ENCODE measurements at places on chromosomes 2 and 18.

DNA sequence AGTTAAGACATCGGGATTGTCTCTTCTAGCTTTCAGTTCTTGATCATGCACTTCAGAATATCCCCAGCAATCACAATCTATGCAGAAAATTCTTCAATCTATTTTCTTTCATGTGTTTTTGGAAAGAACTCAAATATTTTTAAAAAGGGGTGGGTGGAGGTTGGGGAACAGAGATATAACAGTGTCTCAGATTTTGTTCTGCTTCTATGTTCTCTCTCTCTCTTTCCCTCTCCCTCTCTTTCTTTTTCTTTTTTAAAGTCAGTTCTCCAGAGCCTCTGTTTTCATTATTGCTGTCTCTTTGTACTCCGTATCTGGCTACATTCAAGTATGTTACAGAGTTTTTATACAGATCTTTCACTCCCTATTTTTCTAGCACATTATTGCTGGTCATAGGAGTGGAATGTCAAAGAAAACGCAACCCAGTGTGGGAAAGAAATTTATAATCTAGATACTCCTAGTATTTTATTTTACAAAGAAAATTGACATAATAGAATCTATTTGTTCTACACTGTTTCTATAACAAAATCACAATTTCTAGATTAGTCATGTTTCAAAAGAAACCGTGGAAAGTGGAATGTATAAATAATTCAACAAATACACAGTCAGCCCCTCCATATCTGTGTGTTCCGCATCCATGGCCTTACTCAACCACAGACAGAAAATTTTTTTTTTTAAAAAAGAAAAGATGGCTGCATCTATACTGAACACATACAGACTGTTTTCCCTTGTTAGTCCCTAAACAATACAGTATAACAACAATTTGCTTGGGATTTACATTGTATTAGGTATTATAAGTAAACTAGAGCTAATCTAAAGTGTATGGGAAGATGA is 11.2 kb upstream of the NEMP2 start:
- peak; percentile 48 for DNase-seq

- peak; percentile 33 for DNase-seq
Measured at GRCh38 chr2:221896505-221897151, 324.5 kb upstream of the EPHA4 start.

DNA sequence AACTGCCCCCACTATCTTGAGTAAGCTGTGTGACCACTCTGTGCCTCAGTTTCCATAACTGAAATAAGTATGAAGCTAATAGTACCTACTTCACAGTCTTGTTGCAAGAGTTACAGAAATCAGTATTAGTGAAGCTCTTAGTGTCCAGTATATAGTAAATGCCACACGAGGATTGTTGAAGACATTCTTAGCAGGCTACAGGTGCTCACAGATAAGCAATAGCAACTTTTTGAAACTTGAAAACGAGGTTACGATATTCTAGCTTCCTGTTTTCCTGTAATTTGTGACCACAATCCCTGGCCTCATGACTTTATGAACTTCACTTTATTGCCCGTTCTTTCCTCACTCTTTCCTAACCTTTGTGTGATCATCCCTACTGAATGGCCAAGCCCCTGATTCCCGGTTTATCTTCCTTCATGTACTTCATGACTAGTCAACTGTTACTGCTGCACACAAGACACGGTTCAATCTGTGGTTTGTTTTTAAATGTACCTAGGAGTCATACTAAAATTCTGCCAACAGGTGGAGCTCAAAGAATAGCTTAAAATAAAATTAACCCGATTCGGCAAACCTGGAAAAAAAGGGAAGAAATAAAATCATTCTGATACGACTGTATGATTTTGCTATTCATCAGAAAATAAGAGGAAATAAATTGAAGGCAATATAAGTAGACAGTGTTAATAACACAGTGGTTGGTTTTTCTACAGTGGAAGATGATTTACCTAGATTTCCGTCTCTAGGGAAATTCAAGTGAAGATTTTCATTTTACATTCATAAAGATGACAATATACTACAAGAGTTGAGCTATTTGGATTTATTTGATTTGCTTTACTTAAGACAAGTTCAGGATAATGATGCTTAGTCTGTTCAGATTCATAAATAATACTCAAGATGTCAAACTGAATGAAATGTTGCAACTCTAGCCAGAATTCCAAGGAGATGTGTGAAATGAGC is 38.1 kb upstream of the STAT1 start:
- peak; percentile 78 for DNase-seq

GRCh38 chr2:16890081-16890480 is 224.4 kb upstream of the CYRIA start:
- DNase-seq, result no peak

GRCh38 chr18:57649556-57650500 is 28.2 kb upstream of the NARS1 start:
- no peak for DNase-seq

DNA sequence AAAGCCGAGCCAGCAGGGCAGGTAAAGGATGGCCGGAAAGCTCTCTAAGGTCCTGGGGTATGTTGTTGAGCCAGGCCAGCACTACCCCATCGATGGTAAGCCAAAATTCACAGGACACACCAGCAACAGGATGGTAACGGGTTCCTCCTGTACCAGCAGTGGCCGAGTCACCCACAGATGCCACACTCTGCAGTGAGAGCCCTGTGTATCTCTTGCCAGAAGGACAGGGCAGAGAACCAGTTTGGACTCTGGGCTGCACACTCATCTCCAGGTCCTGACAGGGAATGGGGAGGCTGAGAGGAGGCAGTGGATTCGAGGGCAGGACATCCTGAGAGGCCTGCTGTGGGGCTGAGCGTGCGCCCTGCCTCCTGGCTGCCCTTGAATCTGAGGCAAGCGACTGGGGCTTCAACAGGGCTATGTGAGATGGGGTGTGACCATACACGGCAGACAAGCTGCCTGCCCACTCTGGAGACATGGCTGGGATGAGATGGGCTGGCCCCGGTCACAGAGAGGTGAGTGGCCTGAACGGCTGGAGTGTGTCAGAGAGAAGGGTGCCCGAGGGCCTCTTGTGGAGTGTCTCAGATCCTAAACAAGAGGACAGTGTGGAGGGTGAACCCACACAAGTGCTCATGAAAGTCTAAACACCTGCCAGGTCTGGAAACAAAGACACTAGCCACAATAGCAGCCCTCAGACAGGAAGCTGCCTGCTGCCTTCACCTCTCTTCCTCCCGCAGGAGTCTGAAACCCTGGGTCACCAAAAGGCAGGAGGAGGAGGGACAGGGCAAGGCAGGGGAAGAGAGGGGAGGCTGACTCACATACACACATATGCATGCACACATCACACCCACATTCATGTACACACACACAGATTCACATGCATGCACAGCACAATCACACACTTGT is 182.3 kb downstream of the LOXHD1 start:
- no peak for DNase-seq

DNA sequence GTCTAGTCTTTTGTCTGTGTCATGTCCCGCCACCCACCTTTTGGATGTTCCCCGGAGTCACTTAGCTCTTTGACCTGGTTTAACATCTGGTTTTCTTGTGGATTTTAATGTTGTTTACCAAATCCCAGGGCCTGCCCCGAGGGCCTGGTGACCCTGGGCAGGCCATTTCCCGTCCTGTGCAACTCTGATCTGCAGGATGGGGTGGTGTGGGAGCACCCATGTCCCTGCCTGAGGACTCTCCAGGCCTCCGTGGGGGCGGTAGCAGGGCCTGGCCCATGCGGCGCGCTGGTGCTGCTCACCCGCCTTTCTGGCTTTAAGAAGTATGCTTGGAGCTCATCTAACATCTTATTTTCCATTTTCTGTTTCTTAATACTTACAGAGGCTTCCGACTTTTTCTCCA is 10.7 kb downstream of the RAMP1 start:
- no peak for DNase-seq

DNA sequence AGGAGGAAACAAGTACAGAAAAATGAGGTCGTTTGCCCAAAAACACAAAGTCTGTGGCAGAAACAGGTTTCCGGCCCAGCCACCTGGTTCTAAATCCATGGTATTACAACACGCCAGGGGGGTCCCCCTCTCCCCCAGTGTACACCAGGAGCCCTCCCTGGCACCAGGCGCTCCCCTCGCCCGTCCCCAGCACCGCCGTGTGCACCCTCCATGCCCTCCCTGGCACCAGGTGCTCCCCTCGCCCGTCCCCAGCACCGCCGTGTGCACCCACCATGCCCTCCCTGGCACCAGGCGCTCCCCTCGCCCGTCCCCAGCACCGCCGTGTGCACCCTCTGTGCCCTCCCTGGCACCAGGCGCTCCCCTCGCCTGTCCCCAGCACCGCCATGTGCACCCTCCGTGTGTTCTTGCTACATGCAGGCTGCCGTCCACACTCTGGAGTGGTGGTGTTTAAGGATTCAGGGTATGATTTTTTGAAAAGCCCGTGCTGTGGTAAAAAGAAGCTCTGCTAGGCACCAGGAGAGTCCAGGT is 59.8 kb upstream of the NFATC1 start:
- DNase-seq, result no peak

DNA sequence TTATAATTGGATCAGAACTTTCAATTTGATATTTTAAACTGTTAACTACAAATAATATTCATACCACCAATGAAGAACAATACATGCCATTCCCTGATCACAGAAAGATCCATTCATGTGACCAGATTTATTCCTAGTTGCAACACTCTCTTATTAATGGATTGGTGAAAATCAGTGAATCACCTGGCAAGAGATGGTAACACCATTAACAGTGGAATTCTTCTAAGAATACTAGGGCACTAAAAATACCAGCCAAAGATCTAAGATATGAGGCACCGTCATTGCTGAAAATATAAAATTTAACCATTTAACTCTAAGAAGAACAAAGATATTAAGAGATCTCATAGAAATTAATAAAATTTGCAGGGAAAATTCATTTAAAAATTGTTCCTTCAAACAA is 58.1 kb downstream of the MAP4K3 start:
- no peak for DNase-seq

- no peak for DNase-seq
Measured at GRCh38 chr2:47868611-47869352, 37.5 kb downstream of the FBXO11 start.

DNA sequence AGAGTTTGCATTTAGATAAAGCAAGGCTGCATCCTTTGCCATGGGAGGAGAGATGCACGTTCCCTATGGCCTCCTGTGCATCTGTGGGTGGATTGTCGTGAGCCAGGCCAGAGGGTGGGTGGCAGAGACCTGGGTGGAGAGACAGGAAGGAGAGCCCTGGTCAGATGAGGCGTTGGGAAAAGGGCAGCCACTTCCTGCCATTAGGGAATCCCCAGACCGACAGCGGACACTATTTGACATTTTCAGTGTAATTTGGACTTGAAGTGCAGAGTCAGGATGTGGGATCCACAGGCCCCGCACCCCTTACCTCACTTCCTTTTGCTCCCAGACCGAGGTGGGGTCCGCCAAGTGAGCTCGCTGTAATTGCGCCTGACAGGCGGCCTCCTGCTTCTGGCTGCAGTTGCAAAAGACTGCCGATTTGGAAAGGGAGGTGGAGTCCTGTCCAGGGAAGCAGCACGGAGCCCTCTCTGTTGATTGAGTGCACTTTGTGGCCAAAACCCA is 150.0 kb downstream of the DYSF start:
- DNase-seq, result no peak

DNA sequence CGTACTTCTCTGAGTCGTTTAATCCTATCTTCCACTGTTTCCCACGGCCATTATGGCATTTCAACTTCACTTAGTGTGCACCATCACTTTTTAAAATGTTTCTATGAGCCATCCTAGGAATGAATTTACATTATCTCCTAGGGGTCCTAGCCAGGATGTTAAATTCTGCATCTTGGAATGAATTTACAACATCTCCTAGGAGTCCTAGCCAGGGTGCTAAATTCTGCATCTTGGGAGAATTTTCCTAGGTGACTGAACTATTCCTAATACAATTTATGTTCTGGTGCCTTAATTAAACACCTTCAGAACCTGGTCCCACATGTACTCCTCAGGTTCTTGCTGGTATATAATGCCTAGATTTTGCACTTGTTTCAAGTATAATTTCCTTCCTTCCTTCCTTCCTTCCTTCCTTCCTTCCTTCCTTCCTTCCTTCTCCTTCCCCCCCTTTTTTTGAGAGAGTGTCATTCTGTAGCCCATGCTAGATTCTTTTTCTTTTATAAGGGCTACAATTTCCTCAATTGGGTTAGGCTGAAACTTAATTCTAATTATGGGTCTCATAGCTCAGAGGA is 72.1 kb downstream of the TBR1 start:
- no peak for DNase-seq

GRCh38 chr2:177271981-177272666 is 7.6 kb upstream of the NFE2L2 start:
- no peak for DNase-seq

GRCh38 chr2:147297820-147298219 is 547.0 kb upstream of the ACVR2A start:
- no peak for DNase-seq

GRCh38 chr2:74375838-74376237 is 4.3 kb downstream of the DCTN1 start:
- DNase-seq, result no peak

GRCh38 chr2:20177556-20178248 is 47.2 kb downstream of the SDC1 start:
- DNase-seq, result no peak

- no peak for DNase-seq
Measured at GRCh38 chr2:231321021-231321420, 74.5 kb upstream of the B3GNT7 start.

DNA sequence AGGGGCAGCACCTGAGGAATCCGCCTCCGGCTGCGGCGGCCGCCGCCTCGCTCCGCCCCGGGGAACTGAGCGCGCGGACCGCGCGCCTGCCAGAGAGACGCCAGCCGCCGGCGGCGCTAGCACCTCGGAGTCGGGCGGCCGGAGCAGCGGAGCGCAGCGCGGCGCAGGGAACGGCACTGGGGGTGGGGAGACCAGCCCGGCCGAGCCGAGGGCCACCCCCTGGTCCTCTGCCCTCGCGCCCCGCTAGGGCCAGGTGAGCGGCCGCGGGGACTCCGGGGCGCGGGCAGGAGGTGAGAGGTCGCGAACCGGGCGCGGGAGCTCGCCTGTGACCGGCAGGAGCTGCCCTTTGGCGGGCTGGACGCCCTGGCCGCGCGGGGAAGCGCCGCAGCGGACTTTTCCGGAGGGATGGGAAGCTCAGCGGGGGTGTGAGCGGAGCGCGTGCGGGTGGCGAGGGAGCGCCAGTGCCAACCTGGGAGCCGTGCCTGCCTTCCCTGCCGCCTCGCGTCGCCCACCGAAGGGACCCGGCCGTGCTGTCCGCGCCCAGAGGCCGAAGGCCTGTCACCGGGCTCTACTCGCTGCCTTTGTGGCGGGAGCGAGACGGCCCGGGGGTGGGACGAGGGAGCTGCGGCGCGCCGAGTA is at the start of gene GREB1L:
Gene GREB1L (plus strand): TSS at position 92 of the 639 bp plus-strand sequence. CDS start 141,287 bp downstream, outside the sequence.
- peak; percentile 47 for DNase-seq

- DNase-seq, result no peak
Measured at GRCh38 chr2:98467082-98467536, 22.5 kb downstream of the INPP4A start.

DNA sequence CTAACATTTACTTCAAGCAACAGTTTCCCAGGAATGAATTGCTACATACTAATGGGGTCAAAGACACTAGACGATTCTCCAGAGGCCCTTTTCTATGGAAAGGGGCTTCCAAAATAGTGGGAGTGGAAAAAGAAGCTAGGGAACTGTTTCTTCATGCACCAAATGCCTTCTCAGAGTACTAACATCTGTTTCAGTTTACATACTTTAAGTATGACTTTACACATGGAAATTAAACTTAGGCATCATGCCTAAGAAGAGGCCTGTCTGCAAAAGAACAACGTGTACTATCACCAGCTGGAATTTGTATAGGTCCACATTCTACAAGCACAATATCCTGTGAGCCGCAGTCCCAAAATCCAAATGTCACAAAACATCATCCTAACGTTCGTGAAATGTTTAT is 29.4 kb upstream of the WDR75 start:
- peak; percentile 43 for DNase-seq
